ENCODE measurements at places on chromosomes 4 and X.

GRCh38 chrX:30327762-30328161 is 18.6 kb upstream of the NR0B1 start:
- no peak for DNase-seq

- DNase-seq = no peak
These were observed 2.7 kb upstream of the GRIA3 start for GRCh38 chrX:123181233-123181914.

DNA sequence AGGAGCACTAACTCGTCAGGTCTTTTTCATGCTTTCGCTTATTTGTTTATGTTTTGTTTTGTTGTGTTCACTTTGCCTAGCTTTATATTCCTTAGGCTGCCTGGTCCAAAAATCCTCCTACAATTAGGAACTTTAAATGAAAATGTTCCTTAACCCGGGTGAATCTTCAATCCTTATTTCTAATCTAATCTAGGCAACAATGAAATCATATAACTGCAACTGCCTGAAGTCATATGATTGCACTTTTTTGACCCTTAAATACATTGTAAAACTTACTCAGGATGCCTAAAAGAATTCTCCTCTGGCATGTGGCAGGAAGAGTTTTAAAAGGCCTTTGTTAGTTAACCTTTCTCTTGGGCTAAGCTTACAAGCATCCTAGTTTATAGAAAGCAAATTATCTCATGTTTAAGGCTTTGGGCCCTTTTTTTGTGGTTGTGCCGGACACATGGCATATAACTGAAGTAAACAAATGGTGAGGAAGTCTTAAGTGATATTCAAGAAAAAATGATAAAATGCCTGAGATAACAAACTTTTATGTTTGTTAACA is 279.4 kb downstream of the FAT4 start:
- no peak for DNase-seq

DNA sequence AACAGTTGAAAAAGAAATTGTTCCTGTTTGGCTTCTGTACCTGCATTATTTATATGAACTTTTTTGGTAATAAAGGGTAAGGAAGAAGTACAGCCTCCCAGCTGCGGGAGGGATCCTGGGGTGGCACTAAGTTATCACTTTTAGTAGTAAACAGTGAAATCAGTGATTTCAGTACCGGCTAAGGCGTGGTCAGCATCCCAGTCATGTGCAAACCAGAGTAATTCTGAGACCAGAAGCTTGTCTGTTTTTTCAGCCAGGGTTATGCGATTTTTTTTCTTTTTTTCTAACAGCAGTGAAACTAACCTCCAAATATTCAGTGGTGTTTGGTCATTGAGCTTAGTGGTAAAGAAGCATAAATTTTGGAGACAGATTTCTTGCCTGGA is 3.3 kb downstream of the EGF start:
- DNase-seq = no peak

- DNase-seq = no peak
These were observed 1456.1 kb upstream of the IGFBP7 start for GRCh38 chr4:58566260-58566659.

- DNase-seq = no peak
These were observed 526.3 kb upstream of the TECRL start for GRCh38 chr4:64935469-64936001.

DNA sequence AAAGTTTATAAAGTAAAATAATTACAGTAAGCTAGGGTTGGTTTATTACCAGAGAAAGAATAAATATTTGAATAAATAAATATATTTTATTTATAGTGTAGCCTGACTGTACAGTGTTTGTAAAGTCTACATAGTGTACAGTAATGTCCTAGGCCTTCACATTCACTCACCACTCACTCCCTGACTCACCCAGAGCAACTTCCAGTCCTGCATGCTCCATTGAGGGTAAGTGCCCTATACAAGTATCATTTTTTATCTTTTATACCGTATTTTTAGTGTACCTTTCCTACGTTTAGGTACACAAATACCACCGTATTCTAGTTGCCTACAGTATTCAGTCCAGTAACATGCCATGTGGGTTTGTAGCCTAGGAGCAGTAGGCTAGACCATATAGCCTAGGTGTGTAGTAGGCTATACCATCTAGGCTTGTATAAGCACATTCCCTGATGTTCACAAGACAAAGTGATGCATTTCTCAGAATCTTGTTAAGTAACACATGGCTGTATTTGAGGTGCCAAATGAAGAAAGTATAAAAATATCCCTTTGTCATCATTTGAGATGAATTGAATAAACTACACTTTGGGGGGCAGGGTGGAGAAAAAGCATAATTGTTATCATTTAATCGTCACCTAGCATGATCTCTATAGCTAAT is 14.7 kb upstream of the KLHL8 start:
- DNase-seq = peak; percentile 28

GRCh38 chr4:26130173-26130572 is 190.6 kb upstream of the RBPJ start:
- DNase-seq = no peak

- DNase-seq = peak; percentile 65
These were observed 57.2 kb upstream of the FAM9C start for GRCh38 chrX:13101441-13102139.

GRCh38 chr4:8160572-8160971 is 2.0 kb upstream of the ABLIM2 start:
- no peak for DNase-seq

DNA sequence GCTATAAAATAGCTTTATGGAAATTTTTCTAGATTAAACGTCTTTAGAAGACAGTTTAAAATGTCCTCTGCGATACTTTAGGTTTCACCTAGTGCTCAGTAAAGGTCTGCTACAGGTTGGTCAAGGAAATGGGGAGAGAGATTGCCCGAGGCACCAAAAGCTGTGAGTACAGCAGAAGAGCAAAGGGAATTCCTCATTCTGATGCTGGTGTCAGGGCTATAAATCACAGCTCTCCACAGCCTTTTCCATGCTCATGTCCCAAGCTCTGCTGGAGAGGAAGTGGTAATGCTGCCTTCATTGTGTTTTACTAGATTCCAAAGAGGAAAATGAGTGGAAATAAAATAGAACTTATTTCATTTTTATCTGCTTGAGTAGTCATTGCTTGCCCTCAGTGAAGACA is 2060.4 kb downstream of the ARAP2 start:
- peak; percentile 59 for DNase-seq

- no peak for DNase-seq
These were observed 41.5 kb upstream of the SMIM10 start for GRCh38 chrX:134949271-134949670.

DNA sequence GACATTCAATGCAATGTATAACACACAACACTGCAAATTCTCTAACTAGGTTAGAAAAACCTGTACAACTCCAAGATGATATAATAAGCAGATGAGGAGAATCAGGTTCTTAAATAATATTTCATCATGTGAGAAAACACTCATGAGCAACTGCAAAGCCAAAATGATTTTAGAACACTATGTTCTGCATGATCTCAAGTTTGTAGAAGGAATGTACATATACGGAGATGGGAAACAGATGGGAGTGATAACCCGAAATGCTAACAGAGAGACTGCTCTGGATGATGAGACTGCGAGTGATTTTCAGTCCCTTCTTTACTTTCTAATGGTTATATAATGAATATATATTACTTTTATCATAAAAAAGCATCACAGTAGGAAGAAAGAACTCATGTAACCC is 80.9 kb downstream of the PCYT1B start:
- DNase-seq = no peak

DNA sequence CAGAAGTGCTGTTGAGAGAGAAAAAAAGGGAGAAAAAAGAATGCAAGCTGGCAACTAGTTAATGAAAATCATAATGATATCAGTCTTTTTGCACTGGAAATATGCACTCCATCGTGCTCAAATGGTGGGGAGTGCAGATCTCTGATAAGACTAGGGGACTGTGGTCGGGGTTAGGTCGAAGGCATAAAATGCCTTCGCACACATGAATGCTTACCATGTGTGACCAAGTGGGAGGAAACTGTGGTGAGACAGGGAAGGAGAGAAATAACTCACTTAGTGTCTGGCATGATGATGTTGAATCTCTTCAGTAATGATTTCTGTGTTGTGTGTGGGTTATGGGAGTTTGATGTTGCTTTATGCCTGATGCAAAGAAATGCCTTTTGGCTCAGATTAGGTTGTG is 358.9 kb downstream of the FBXO8 start:
- DNase-seq = peak; percentile 20

GRCh38 chr4:168028970-168029597 is 63.3 kb upstream of the ANXA10 start:
- DNase-seq = peak; percentile 28

DNA sequence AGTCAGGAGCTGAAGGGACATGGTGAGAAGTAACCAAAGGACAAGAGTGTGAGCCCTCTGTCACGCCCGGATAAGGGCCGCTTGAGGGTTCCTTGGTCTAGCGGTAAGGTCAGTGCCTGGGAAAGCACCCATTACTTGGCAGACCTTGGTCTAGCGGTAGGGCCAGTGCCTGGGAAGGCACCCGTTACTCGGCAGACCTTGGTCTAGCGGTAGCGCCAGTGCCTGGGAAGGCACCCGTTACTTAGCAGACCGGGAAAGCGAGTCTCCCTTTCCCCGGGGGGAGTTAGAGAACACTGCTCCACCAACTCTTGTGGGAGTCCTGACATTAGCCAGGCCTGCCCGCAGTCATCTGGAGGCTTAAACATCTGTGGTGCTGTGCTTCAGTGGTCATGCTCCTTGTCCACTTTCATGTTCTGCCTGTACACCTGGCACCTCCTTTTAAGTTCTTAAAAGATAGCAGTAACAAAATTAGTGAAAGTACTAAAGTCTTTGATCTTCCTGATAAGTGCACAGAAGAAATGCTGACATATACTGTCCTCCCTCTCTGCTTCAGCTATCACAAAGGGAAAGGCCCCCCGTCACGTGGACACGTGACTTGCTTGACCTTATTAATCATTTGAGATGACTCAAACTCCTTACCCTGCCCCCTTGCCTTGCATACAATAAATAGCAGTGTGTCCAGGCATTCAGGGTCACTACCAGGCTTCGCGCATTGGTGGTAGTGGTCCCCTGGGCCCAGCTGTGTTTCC is 9.3 kb upstream of the SEC24B start:
- no peak for DNase-seq

DNA sequence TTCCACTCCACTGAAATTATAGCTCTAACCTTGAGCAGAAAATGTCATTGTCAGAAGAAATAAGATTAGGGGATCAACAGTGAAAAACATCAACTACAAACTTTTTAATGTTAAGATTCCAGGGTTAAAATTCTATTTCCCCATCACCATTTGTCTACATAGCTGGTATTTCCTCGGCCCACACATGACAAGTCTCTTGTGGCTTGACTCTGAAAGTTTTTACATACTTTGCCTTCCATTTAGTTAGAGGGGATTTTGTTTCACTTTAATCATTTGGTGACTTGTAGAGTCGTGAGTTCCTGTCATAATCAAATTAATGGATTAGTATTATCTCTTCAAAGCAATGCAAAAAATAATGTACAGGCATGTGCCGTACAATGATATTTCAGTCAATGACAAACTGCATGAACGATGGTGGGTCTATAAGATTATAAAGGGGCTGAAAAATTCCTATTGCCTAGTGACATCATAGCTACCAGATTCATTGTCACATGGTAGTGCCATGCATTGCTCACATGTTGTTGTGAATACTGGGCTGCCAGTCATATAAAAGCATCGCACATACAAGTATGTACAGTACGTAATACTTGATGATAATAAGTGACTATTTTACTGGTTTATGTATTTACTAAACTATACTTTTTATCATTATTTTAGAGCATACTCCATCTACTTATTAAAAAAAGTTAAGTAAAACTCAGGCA is 72.0 kb downstream of the ING2 start:
- peak; percentile 31 for DNase-seq

DNA sequence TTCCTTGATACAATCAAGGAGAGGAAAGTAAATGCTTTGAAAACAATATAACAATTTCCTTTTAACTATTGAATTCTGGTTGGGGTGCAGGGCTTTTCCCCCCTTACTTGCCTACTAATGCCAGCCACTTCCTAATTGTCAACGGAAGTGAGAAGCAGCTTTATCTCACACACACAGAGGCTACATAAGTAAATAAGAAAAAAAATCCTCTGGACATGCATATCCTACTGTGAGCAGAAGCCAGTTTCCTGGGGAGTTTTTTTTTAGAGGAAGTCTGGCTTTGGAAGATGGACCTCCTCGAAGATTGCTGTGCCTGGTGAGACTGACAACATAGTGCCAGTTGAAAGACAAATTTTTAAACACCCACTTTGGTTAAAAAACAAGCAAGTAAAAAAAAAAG is 180.6 kb downstream of the OPHN1 start:
- no peak for DNase-seq

DNA sequence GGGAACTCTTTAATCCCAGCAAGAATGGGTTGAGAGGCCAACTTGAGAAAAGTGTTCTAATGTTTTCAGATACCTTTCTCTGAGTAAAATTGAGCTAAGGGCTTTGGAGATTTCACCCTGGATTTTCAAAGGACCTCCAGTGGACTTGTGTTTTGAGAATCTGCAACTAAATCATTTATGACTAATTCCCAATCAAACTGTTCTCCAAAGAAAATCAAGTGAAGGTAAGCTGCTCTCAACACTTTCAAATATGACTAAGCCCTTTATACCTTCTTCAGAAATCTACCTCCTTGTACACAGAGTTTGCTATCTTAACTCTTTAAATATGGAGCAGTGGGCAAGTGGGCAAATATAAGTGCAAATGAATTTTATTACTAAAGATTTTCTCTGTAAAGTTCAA is 392.9 kb downstream of the PDGFC start:
- no peak for DNase-seq

DNA sequence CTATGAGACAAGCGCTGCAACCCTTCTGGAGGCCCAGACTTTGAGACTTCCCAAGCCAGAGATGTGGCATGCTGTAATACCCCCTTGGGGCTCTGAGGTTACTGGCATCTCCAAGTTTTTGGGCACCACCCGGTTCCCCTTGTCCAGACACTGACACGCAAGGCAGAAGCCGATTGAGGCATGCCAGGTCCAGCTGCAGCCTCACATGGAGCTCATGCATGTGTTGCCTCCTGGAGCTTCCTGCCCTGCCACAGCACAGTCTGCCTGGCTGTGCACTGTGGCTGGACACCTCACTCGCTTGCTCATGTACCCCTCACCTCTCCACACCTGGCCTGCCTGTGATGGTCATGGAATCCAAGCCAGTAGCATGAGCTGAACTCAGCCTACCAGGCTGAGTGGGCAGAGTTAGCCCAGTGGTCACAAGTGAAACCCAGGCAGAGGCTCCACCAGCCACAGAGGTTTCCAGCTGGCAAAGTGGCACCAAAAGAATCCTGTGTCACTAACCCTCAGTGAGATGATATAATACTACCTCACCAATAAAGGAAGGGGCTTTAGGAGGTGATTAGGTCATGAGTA is 789.2 kb upstream of the INTU start:
- no peak for DNase-seq

GRCh38 chr4:8488791-8489369 is 48.3 kb downstream of the TRMT44 start:
- no peak for DNase-seq

Data from fibroblast of skin of abdomen (primary cell).